ENCODE measurements at places on chromosomes 13 and 19.

DNA sequence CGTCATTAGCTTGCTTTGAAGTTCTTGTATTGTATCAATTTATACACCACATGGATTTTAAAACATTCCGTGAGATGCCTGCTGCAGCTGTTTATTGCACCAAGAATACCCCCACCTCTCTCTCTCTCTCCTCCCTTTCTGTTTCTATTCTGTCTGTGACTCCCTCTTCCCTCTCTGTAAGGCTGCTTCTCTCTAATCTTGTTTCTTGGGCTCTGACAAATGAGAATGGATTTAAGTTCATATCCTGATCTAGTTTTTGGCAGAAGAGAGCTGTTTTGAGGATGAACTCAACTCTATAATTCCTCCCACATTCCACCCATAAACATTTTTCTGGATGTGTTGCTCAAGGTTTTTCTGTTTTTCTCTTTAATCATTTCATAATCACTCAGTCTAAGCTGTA is 144.3 kb upstream of the FRY start:
- DNase-seq = no peak

- DNase-seq = no peak
Measured at GRCh38 chr19:10517361-10517759, at the start of gene S1PR5. TSS of gene S1PR5 (minus strand) at chr19:10517447. CDS start at chr19:10515011, 2,436 bp downstream.

- DNase-seq = no peak
Measured at GRCh38 chr13:89455741-89456140, 1784.6 kb downstream of the SLITRK5 start.

- DNase-seq = no peak
Measured at GRCh38 chr19:55635334-55635717, 5.5 kb upstream of the ZNF580 start.

GRCh38 chr13:49356223-49356622 is 87.6 kb downstream of the CAB39L start:
- DNase-seq = no peak

DNA sequence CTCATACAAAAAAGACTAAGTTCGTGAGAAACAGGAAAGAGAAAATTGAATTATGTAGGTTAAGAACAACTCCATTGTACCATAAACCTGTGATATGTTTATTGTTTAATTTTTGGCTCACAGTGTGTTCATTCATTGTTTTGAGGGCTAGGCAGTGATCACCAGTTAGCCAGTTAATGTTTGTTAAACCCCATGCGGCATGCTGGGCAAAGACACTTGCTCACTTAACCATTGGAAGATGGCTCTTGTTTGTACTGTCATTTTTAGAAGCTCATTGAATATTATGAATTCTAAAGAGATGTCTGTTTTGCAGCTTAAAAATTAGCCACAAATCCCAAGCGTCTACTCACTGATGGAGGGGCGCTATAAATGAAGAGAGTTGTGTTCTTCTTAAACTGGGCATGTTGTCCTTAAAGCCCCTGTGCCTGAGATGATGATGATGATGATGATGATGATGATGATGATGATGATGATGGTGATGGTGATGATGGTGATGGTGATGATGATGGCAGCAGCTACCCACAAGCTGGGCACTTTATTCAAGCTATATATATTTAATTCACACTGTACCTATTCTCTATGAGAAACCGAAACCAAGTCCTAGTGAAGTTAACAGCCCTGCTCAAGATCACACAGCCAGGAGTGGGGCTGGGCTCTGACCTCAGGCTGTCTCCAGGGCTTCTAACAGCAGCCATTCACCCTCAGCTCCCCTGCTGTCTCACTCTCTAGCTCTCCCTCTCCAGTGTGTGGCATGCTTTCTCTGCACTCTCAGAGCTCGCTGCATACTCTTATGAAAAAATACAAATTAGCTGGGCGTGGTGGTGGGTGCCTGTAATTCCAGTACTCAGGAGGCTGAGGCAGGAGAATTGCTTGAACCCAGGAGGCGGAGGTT is 169.1 kb downstream of the SHISA2 start:
- DNase-seq = no peak

DNA sequence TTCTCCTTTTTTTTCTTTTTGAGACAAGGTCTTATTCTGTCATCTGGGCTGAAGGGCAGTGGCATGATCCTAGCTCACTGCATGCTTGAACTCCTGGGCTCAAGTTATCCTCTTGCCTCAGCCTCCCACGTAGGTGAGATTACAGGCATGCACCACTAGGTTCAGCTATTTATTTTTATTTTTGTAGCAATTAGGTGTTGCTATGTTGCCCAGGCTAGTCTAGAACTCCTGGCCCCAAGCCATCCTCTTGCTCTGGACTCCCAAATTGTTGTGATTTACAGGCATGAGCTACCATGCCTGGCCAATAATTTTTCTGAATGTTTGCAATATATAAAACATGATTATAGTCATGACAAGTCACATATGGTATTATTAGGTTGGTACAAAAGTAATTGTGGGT is 161.1 kb upstream of the ATXN8OS start:
- DNase-seq = no peak

DNA sequence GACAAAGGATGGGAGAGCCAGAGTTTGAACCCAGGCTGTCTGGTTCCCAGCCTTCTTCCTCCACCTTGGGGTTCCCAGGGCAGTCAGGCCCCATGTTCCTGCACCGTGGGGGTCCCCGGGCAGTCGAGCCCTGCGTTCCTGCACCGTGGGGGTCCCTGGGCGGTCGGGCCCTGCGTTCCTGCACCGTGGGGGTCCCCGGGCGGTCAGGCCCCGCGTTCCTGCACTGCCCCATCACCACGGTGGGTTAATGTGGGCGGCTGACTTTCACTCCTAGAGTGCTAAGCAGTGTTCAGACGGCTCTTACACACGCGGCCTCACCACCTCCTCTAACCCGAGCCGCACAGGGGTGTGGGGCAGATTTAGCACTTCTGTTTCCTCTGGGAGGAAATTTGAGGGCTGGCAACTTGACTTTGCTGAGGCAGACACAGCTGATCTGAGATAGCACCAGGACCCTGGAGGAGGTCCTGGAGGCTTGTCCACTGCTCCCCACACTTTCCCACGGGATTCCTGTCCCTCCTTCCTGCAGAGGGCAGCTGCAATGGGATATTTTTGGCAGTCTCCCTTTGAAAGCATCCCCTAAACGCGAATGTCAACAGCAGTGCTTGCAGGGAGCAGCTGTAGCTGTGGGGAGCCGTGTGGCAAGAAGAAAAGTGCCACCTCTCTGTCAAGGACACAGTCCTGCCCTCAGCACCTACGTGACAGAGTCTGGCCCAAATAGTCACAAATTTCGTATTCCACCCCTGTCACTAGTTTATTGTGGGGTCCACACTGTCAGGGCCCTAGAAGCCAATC is 239.4 kb downstream of the TEX29 start:
- no peak for DNase-seq

DNA sequence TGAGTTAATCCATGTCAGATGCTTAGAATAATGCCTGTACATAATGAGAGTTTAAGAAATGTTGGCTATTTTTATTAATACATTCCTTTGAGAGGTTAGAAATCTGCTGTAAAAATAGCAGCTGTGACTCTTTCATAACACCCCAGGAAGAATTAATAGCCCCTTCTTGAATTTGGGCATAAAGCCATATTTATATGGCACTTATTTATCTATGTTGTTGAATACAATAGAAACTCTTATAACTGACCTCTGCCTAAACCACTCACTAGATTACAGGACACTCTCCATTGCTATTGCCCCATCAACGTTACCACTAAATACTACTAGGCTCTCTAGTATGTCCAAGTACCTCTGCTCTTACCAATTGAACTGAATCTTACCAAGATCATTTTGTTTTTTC is 16.3 kb downstream of the NEK5 start:
- DNase-seq = no peak

DNA sequence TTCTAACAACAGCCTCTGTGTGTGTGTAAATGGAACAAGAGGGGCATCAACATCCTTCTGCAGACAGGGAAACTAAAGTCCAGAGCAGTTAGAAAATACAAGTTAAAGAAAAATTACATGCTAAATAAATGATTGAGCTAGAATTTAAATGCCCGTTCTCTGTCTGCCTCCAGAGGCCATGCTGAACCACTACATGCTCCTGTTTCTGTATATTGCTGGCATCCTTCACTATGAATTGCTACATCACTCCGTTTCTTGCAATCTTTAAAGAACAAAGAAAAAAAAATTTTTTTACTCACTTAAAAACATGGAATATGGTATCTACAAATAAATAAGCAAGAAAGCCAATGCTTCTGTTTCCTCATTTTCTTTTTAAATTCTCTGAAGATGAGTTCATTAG is 47.9 kb downstream of the DCT start:
- no peak for DNase-seq

DNA sequence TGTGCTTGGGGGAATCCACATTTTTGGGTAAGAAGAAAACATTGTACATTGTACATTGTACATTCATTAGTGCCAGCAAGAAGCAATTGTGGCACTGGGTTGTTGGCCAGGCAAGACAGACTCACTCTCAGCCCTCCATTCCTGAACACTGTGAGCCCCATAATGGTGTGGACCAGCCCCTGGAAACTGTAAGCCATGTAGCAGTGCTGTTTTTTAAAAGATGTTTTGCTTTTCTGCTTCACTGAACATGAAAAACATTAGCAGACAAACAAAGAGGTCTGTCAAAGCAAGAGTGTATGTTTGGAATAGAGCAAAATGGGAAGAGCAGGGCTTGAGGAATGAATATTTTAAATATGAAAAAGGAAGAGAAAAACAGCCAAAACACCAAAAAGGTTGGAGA is 39.1 kb upstream of the IL17D start:
- no peak for DNase-seq

DNA sequence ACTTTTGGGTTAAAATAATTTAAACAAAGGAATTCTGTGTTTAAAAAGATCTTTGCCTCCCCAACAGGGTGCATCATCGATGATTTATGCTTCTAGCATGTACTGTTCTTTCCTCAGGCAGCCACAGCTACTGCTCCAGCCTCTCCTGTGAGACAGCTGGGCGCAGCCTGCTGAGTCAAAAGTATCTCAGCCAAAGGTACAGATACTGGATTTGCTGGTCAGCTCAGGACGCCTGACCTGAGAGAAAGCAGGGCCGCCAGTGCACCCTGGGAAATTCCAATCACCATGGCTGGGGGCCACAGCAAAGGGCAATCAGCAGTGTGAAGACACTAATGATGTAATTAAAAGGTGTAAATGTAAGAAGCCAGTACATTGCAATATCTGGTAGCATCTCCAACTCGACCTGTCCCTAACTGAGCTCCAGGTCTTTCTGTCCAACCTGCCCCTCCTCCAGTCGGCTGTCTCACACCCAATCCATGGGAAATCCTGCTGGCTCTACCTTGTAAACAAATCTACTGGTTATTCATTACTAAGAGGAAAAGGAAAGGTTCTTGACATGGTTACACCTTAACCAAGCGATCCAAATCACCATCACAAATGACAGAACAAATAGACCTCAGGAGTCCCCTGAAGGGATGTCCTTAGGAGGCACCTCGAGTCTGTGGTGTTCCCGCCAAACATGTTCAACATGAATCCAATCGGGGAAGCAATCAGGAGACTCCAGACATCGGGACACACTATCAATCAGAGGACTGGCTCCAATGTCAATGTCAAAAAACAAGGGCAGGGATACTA is 7.3 kb downstream of the OPA3 start:
- no peak for DNase-seq
